Naive thymus-derived CD4-positive, alpha-beta T cell (primary cell): ENCODE measurements at places on chromosomes 12 and 14. TPM values are rescaled to one million over a fixed set of nuclear protein-coding genes. Genes with fewer than 3 reads are reported as not detected.

DNA sequence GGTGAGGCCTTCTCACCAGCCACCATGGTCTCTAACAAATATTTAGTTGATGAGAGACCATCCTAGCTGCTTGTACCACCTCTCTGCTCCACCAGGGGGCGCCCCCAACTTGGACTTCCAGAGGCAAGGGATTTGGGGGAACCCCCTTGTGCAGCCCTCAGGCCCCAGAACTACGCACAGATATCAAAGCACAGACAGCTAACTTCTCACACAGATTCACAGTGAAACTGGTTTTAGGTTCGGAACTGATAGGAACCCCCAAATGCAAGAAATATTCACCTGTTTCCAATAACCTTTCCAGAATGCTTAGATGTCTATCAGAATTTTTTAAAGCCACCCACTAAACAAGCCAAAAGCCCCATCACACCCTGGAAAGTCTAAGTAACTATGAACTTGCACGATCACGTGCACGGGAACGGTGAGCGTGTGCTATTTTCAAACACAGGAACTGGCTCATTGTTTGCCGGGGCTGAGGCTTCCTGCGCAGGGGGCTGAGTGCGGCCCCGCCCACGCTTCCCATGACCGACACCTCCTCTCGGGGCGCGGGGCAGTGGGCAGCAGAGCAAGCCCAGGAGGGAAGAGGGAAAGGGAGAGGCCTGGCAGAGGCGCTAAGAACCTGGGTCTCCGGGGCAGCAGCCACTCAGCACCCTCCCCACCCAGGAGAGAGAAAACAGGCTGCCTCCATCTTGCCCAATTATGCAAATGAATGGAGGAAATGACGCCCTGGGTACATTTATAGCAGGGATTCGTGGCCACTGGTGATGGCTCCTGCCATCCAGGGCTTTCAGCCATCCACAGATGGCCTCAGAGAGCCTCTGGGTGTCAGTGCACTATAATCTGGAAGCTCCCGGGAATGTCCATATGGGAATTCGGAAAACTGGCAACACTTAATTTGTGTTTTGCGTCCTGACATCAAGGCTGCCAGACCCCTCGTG, 79.4 kb upstream of the GPR68 start:
- H3K27ac ChIP-seq, result peak overlapping the region; percentile 81
- peak overlapping the region; percentile 39 for H3K4me3 ChIP-seq
- DNase-seq, result peak; percentile 94

- H3K36me3 ChIP-seq, result no peaks in the 10 kb centered on the region
- H3K27ac ChIP-seq, result no peak overlapping the region
- H3K4me1 ChIP-seq, result no peaks in the 10 kb centered on the region
- no peak for DNase-seq
- H3K27me3 ChIP-seq, result no peaks in the 10 kb centered on the region
Observed at GRCh38 chr14:98501335-98501734, 770.7 kb downstream of the BCL11B start.

GRCh38 chr12:10243818-10244520, 31.3 kb downstream of the GABARAPL1 start:
- no peaks in the 10 kb centered on the region for H3K36me3 ChIP-seq
- no peak for DNase-seq
- H3K4me1 ChIP-seq, result peaks cover 25% of the 10 kb centered on the region
- H3K27ac ChIP-seq, result no peak overlapping the region

Gene IL22
- not detected for total RNA-seq
